ENCODE measurements at places on chromosomes 4 and X.
A peak's percentile ranks its signal among the peaks of the same experiment; 100 is the strongest.

DNA sequence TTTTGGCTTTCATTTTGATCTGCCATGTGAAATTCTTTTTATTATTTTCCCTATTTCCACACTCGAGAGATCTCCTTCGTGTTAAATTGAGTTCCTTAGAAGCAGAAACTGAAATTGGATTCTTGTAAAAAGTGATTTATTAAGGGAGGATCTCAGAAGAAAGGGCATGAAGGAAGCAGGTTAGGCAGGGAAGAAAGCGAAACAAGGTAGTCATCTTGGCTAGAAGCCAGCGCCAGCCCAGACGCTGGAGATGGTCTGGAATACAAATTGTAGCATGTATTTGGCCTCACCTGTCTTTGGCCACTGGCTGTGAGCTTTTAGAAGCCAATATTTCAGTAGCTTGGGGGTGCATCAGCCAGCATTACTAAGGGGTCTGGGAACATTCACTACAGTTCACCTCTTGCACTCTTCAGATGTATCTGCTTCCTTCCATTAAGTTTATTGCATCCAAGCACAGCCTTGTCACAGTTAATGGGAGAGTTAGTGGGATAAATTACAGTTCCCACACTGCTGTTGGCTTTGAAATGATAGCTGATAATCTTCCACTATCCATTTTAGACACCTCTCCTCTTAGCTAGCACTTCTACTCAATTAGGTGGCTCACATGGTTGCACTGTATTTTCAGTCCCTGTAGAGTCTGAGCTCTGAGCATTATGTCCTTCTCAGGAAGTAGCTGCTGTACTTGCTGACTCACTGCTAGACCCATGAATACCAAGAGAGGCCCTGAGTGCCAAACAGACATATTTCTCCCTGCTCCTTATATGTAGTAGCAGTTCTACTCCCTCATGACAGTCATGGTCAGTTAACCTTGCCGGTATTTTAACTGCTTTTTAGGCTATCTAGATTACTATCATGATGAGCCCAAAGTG, 14.6 kb downstream of the GRXCR1 start:
- DNase-seq = no peak

- DNase-seq = no peak
Observed at GRCh38 chrX:121260596-121261240, 213.3 kb downstream of the GLUD2 start.

DNA sequence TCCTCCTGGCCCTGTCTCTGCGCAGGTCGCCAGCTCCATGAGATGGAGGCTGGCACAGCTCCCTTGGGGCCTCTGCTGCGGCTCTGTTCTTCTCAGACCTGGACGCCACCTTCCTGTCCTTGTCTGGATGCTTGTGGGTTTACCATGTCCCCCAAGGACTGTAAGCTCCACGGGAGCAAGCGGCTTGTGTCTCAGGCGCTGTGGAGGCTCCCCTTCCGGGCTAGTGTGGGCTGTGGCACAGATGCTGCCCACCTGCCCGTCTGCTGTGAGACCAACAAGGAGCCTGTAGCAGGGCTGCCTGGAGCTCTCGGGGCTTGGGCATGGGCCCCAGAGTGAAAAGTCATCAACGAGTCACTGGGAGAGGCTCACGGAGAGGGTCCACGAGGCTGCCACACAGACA, 25.2 kb downstream of the NAT8L start:
- DNase-seq = no peak

DNA sequence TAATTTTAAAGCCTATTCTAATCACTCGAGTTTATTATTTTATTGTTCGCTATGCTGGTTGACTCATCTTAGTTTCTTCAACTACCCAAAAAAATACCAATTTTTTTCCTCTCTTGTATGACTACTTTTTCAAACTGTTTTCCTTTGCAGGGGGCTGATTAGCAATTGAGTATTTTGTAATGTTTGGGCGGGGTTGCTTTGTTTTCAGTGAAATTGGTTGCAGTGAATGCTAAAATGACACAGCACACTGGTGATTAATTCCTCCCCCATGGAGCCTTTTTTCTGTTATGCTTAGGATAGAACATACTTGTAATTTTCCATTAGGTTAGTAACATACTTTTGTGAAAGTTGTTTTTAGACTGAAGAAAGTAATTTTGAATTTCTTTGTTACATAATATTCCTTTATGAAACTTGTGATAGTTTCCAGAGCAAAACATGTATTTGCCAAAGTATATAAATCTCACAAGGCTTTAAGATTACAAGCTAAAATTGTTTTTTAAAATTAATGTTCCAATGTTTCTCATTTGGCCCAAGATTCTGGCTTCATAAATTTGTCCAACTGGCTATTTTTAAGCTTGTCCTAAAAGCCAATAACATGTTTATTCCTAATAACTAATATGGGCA, 120.4 kb downstream of the CHIC1 start:
- DNase-seq = no peak

DNA sequence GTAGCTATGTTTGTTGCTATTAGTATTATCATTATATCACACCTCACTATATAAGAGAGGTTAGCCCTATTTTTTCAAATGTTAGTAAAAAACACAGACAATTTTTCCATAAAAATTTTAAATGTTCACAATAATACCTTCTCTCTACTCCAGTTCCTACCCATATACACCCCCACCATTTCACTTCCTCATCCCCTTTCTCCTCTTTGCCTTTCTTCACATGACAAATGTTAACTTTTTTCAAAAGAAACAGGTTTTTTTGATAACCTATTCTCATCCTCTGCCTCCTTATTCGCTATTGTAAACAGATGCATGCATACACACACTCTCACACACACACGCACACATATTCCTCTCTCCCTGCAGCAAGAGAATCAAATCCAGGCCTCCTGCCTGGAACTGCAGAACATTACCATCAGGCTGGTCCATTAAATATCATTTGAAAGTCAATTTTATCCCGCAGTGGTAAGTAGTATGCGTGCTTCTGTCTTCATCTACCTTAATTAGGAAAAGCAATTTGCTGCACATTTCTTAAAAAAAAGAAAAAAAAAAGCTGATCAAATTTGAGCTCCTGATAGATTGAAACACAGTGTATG, 55.5 kb downstream of the MID1IP1 start:
- DNase-seq = no peak

DNA sequence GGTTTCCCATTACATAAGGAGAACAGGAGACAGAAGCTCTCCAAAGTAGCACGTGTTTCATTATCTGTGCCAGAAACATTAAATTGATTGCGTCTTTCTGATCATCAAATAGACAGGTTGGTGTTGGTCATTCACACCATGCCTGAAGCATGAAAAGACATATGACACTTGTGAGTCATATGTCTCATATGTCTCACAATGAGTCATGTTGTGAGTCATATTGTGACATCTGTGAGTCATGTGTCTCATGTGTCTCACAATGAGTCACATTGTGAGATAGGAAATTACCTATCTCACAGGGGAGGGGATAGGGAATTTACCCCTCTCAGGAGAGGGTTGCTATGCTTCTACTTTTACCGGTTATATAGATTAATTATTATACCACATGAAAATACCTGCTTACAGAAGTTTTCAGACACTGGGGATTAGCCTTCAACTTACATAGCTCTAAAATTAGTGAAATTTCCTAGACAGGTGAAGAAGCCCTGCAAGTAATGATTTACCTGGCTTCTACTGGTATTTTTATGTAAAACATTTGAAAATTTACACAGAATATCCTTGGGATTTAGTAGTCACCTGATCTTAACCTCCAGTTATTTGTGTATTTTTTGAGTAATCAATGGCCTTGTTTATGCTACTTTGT, 80.8 kb downstream of the NPFFR2 start:
- no peak for DNase-seq

DNA sequence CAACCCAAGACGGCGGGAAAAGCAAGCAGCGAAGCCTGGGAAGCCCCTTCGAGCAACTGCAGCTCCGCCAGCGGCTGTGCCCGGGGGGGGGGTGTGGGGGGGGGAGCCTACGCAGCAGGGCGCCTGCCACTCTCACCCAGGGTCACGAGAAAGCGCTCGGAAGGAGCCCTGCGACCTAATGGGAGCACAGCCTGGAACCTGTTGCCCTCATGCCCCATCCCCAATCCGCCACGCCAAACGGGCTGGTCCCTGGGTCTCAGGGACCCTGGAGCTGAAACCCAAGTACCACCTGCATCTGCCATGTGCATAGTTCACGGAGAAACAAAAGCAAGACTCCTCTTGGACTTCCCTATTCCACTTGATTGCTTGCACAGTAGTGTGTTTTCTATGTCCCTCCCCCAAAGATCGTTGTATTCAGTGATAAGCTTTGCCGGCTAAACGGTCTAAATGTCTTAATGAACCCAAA, 359 bp upstream of the GAB3 start:
- no peak for DNase-seq

- DNase-seq = no peak
Observed at GRCh38 chrX:2677764-2678163, 13.3 kb upstream of the CD99 start.

DNA sequence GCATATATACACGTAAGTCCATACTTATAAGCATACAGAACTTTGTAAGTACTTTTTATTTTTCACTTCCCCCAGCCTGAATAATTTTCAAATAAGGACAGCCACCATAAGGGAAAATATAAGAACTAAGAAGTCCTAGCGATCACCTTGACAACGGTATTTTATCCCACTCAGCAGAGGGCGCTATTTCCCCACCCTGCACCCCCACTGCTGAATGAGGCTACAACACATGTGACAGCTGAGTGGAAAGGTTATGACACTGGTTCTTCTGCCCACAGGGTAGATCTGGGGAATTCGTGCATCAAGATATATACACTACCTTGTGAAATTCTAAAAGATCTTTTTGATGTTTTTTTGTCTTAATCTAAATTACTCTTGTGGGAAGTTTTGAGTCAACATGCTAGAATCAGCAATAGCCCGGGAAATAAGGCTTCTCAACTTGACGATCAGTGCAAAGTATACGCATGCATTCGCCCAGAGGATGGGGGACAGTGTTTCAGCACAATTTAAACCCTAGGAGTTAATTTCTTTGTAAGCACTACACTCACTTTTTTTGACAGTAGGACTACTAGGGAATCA, 151.5 kb downstream of the CORIN start:
- DNase-seq = peak; percentile 30

DNA sequence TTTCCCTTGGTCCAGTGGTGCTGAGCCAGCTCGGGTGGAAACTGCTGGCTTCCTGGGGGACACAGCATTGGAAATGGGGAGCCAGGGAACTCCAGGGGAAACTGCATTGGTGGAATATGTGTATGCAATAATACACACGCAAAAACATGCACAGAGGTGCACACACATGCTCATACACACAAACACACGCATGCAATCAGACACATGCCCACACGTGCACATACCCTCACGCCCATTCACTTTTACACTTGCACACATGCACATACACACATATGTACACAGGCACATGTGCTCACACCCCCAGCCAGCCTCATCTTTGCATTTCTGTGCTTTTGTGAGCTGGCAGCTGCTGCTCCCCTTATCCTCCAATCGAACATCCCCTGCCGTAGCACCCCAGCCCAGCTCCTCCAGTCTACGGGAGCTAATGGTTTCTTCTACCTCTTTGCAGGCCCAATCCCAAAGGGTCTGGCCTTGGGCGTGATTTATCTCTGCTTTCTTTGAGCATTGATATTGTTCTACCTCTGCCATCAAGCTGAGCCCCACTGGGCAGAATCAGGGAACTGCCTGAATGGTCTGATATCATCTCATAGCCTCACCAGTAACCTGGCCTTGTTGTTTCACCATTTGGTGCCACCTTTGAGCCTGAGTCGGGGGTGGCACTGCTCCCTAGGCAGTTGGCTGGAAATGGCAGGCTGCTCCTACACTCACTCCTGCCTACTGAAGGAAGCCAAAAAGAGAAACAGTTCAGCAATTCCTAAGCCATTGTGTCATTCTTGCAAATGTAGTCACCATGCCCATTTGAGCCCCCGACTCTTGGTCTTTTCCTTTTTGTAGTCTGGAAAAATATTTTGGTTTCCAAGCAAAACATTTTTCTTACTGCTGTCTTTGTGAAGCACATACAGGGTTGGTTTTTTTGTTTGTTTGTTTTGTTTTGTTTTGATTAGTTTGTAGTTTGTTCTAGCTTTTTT, 104.4 kb upstream of the MAMLD1 start:
- DNase-seq = no peak

DNA sequence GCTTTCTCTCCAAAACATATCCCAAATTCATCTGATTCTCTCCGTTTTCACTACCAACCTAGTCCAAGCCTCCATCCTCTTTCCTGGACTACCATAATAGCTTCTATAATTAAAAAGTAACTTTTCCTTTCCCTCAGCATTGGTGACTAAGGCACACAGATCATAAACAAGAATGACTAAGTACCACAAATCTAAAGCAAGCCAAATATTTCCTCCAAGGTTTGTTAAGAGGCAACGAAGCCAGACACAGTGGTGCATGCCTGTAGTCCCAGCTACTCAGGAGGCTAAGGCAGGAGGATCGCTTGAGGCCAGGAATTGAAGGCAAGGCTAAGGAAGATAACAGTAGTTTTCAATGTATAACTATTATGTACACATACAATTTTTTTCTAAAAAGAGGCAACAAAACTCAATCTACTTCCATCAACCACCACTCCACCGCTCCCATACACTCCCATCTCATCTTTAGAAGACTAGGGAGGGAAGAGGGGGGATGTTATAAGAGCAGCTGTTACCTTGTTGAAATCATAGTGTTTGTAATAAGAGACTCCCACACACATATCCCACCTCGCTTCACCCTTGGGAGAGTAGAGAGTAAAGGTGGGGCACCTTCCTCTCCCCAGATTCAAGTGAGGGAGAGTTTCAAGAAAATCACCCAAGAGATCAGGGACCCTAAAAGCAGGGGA, 4.2 kb upstream of the JCHAIN start:
- DNase-seq = no peak

DNA sequence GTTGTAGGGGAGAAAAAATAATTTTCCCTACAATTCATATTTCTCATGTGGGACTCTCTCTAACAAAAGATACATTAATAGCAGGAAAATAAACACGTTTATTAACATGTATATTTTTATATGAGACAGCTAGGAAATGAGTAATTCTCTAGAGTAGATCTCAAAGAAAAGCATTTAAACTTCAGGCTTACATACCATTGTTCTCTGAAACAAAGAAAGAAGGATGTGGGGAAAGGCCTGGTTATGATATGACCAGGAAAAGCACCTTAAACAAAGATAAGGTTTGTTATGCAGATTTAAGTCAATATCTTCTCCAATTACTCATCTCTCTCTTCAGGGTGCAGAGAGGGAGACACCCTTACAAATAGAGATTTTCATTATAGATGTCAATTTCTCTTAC, 131.3 kb downstream of the SLC7A11 start:
- DNase-seq = no peak

Data from stimulated activated CD8-positive, alpha-beta memory T cell treated with anti-CD3 and anti-CD28 coated beads, Interleukin-4, amount 100 ng/mL, for 24 hours (primary cell).